ENCODE measurements at places on chromosomes 1 and 21. TPM values are rescaled to one million over a fixed set of nuclear protein-coding genes. Genes with fewer than 3 reads are reported as not detected.

The SPRR1B gene
- not detected for total RNA-seq

The VN1R5 gene
- not detected for total RNA-seq

GRCh38 chr1:210597555-210598134, 268.9 kb downstream of the HHAT start:
- peak overlapping the region; percentile 100 for H3K27ac ChIP-seq
- peak overlapping the region; percentile 85 for H3K4me3 ChIP-seq
- H3K27me3 ChIP-seq, result peaks cover 1% of the 10 kb centered on the region
- H3K4me1 ChIP-seq, result peaks cover 50% of the 10 kb centered on the region
- peaks cover 12% of the 10 kb centered on the region for H3K36me3 ChIP-seq
- peak; percentile 96 for DNase-seq

DNA sequence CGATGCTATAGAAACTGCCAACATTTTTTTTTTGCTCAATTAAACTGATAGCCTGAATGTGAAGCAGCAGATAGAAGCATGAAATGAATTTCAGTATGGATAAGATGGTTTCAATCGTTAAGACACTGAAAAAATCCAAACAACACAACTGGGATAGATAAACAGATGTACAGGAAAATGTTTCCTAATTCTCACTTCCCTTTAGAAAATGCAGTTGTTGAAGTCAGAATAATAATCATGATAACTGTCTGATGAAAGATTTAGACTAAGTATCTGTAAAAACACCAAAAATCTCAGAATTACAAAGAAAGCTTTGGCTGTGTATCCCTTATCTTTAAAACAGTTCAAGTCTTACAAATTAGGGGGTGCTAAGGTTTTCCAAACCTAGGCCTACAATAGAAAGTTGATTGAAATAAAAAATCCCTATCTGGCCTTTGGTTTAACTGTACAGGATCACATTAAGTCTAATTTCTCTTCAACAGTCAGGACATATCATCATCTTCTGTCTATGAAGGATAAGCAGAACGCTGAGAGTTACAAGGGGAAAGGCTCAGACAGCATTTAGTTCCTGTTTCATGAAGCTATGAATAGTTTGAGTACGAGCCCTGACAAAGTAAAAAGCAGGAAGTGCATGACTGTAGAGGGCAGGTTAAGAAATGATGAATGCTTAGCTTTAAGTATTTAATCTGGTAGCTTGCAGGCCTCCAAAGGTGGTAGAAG, 203.2 kb downstream of the APP start:
- H3K27ac ChIP-seq, result peak overlapping the region; percentile 49
- no peaks in the 10 kb centered on the region for H3K27me3 ChIP-seq
- no peak for DNase-seq
- H3K4me3 ChIP-seq, result no peak overlapping the region
- H3K36me3 ChIP-seq, result peaks cover 42% of the 10 kb centered on the region

The EXO1 gene
- total RNA-seq, result 15.1 TPM
